ENCODE measurements at places on chromosomes 16 and 17.
A peak's percentile ranks its signal among the peaks of the same experiment; 100 is the strongest.

DNA sequence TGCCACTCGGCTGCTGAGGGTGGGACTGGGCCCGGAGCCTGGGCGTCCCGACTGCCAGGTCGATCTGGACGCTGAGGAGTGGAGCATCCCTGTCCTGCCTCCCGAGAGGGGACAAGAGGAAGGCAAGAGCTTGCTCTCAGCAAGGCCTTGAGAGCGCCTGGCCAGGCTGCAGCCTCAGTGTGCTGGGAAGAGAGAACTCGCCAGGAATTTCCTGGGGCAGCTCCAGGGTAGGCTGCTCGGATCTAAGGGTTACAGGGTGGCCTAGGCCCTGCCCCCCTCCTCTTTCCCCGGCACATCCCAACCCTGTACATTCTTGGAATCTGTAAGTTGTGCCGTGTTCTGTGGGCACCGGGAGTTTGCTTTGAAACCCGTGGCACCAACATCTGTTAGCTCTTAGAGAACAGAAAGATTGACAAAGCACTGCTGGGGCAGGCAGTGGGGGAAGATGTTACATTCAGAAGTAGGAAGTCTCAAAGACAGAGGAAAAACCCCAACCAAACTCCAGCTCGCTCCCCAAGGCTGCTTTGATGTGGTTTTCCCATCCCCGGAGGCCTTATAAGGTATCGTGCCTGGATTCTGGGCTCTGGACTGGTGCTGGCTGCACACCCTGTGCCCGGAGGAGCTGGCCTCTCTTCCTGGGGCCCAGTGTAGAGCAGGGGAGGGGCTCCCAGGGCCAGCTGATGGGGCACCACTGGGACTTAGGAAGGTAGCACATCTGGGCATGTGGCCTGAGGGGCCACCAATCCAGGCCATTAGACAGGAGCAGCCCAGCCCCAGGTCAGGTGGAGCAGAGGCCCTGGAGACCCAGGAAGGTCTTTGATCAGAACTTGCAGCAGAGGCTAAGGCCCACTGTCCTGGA lies 55.2 kb downstream of the NKD1 start:
- DNase-seq, result peak; percentile 33

GRCh38 chr16:48282636-48283263 lies 35.4 kb upstream of the ABCC11 start:
- no peak for DNase-seq

- no peak for DNase-seq
Observed at GRCh38 chr16:84005391-84005790, 37.2 kb downstream of the SLC38A8 start.

- DNase-seq, result peak; percentile 96
Observed at GRCh38 chr17:74453665-74454196, 12.7 kb upstream of the CD300A start.

DNA sequence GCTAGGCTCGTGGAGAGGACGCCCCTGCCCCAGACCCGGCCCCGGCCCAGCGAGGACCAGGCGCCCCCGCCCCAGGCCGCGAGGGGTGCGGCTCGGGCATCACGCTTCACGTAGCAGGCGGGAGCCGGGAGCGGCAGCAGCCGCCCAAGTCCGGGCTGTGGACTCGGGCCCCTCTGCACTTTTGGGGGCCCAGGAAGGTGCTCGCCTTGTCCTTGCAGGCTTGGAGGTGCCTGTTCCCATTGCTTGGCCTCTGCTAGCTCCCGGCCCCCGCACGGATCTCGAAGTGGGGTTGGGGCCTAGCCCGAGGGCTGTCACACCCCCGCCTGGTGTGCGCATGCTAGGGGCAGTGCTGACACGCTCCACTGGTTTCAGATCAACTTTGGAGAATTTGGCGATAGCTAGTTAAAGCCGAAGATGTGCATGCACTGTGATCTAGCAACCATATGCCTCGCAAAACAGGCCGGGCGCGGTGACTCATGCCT lies 55.7 kb downstream of the WSB1 start:
- DNase-seq, result no peak

DNA sequence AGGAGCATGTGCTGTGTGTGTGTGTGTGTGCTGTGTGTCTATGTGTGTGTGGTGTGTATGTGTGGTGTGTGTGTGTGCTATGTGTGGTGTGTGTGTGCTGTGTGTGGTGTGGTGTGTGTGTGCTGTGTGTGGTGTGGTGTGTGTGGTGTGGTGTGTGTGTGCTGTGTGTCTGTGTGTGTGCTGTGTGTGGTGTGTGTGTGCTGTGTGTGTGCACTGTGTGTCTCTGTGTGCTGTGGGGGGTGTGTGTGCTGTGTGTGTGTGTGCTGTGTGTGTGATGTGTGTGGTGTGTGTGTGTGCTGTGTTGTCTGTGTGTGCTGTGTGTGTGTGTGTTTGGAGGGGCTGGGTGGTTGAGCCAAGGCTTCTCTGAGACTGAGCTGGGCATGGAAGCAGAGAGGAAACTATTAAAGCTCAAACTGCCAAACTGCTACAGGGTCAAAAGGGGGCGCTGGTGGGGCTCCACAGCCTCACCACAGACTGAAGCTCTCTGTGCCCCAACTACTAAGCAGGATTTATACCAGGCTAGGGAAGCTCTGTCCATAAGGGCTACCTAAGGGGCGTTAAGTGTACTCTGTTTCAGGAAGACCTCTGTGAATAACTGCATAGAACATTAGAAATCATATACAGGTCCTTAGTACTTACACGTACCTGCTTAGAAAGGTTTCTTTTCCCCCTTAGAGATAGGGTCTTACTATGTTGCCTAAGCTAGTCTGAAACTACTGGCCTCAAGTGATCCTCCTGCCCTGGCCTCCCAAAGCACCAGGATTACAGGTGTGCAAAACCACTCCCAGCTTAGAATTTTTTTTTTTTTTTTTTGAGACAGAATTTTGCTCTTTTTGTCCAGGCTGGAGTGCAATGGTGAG lies 27.8 kb upstream of the GHDC start:
- DNase-seq, result peak; percentile 75

- no peak for DNase-seq
Observed at GRCh38 chr16:80440667-80441066, 100.1 kb upstream of the DYNLRB2 start.
